ENCODE measurements at places on chromosomes 5 and 9.

DNA sequence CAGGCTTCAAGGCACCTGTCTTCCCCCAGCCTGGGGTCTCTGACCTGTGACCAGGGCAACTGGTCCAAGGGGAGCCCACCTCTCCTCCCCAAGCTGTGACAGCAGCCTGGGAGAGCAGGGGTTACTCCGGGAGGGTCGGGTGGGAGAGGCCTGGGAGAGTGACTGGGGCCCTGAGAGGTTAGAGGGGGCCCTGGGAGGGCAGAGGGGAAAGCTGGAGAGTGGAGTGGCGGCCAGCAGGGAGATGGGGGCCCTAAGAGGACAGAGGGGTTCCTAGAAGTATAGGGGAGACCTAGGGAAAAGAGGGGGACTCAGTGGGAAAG, 302 bp downstream of the LCN9 start:
- no peak for DNase-seq

- no peak for DNase-seq
Measured at GRCh38 chr5:101663543-101663942, 632.5 kb downstream of the SLCO4C1 start.

GRCh38 chr5:95759005-95759404, 27.9 kb downstream of the RHOBTB3 start:
- DNase-seq, result no peak

GRCh38 chr5:179275941-179276837, 69.1 kb downstream of the ADAMTS2 start:
- no peak for DNase-seq

- DNase-seq, result no peak
Measured at GRCh38 chr5:166909040-166909439, 1382.4 kb upstream of the WWC1 start.

DNA sequence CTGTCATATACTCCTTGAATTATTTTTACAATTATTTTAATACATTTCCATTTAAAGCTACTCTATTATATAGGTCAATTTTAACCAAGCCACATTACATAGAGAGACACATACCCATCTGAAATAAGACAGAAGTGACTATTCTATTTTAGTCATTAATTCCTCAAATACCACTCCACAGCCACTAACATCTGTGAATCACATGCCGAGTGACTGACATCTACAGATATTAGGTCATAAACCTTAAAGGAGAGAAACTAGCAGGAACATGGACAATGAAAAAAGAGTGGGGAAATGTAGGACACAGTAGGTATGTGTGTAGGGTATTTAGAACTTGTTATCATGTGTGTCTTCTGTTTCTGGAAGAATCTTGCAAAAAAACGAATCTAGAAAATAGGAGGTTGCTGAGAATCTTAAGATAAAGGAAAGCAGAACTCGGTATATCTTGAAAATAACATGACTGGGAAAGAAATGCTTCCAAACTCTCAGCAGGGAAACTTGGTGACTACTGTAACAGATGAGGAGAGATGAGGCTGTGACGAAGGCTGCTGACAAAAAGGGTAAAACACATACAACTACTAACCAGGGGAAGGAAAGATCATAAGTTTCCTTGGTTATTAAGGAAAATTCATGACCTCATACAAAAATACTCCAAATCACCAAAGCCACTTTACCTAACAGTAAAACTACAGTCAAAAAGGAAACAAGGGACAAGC, 84.6 kb downstream of the PLPP1 start:
- DNase-seq, result no peak

GRCh38 chr5:161539016-161539415, 7.5 kb downstream of the GABRB2 start:
- no peak for DNase-seq

- no peak for DNase-seq
Measured at GRCh38 chr5:175700991-175701390, 43.1 kb downstream of the HRH2 start.

DNA sequence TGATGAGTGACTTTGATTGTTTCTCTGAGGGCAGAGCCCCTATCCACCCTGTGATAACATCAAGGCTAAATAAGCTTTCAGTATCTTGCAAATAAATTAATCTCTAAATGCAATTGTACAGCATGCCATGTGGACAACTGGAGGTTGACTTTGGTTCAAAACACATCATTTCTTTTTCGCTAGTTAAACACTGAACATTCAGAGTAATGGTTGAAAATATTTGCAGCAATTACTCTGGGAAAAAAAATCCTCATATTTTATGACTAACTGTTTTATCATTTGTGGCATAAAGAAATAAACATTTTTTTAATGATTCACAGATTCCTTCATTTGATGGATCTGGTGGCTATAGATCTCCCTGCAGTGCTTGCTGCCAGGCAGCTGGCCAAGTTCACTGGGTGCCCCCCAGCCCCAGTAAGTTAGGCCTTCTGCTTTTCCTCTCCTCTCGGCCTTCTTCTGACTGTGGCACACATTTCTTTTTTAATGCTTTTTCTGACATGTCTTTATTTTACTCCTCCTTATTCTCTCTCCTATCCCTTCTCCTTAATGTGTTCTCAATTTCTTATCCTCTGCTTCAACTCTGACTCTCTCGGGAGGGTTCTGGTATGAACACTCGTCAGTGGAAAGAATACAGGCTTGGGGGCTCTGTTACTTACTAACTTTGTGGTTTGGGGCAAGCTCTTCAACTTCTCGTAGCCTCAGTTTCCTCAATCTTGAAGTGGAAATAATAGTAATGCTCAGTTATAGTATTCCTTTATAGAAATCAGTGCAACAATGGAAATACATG, 69.6 kb downstream of the ADAMTSL1 start:
- no peak for DNase-seq

DNA sequence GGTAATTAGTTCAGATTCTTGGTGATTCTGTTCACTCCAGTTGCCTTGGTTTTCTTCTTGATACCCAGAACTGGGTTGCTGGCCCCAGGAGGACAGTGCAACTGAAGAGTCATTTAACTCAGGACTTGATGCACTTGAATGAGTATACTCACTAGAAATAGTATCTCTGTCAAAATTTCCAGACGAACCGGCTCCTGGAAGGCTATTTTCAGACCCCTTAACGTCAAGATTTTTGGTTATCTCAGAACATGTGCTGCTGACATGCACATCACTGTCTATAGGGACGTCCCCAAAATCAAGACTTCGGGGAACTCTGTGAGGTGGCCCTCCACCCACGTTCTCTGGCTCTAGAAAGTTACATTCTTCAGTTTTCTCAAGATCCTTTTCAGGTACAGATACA, 56.7 kb upstream of the PCA3 start:
- no peak for DNase-seq

DNA sequence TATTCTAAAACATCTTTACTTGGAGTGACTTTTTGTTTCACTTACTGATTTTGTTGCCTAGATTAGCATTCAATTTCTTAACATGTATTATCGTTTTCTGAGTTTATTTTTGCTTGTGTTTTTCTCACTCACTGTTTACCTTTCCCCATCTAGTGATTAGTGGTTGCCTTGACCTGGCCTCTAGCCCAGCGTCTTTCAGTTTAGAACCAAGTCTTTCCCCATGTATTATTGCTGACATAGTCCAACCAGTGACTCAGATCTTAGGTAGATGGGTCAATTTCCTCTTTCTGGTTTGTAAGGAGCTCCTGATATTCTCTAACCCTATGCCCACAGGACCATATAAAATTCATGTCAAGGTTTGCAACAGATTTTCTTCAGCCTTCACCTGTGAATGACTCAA, 135.5 kb downstream of the PRR16 start:
- no peak for DNase-seq

DNA sequence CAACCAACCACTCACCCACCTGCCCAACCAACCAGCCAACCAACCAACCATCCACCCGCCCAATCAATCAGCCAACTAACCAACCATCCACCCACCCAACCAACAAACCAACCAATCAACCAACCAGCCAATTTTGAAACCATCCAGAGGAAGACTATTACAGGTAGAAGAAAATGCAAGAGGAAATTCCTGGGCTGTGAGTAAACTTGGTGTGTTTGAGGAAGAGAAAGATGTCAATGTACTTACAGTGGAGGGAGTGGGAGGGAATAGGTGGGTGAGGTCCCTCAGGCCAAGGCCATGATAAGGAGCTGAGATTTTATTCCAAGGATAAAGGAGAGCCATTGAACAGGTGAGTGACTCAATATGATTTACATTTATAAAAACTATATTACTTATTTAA, 30.4 kb downstream of the C9orf57 start:
- no peak for DNase-seq

DNA sequence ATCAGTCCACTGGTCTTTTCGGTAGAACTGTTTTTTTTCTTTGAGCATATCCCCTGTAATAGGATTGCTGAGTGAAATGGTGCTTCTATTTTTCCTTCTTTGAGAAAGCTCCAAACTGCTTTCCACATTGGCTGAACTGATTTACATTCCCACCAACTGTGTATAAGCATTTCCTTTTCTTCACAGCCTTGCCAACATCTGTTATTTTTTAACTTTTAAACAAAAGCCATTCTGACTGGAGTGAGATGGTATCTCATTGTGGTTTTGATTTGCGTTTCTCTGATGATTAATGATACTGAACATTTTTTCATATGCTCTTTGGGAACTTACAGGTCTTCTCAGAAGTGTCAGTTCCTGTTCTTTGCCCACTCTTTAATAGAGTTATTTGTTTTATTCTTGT, 764.7 kb downstream of the MTRR start:
- DNase-seq, result no peak

DNA sequence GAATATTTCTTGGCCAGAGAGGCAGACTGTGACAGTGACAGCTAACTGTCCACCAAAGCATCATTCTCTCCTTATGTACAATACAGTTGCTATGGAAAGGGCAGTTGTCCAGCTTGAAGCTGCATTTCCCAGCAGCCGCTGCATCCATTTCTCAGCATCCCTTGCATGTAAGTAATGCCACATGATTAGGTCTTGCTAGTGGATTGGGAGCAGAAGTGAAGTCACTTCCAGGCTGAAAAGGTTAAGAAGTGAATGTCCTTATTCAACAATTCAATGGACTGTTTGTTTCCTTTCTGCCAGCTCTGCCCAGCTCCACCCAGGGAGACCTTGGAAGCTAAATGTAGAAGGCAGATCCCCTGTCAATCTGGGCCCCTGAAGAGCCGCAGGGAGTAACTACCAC, 26.1 kb upstream of the RETREG1 start:
- no peak for DNase-seq

- no peak for DNase-seq
Measured at GRCh38 chr5:146238973-146239372, 35.6 kb downstream of the RBM27 start.

- DNase-seq, result no peak
Measured at GRCh38 chr5:157468293-157468965, 8.4 kb downstream of the NIPAL4 start.

- DNase-seq, result no peak
Measured at GRCh38 chr9:29211580-29212396, 1638.5 kb upstream of the C9orf72 start.

- DNase-seq, result no peak
Measured at GRCh38 chr9:93890436-93890935, 64.7 kb downstream of the BARX1 start.

DNA sequence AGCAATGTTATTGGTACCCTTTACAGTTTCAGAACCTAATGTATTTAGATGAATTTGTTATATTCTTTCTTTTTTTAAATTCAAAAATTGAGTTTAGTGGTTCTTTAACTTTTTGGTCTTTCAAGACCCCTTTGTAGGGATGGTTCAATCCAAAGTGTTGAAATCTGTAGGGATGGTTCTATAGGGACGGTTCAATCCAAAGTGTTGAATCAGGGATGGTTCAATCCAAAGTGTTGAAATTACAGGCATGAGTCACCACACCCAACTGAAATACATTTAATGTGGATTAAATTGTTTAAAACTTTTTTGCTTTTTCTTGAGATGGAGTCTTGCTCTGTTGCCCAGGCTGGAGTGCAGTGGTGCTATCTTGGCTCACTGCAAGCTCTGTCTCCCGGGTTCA, 30.6 kb downstream of the SNX2 start:
- DNase-seq, result no peak

DNA sequence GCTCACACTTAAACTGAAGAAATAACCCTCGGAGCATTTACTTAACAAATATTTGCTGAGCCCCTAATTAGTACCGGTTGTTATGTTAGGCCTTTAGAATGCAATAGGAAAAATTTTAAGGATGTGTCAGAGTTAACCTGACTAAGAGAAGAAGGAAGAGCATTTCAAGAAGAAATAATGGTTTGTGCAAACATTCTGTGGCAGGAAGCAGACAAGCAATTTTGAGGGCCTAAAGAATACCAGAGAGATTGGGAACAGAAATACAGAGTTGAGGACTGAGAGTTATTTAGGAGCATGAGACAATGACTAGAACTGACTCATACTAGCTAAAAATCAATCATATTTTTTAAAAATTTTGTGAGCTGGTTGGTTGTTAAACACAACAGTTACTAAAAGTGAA, 218.8 kb downstream of the PRR16 start:
- no peak for DNase-seq

- DNase-seq, result no peak
Measured at GRCh38 chr9:5435912-5436311, 1.8 kb downstream of the PLGRKT start.

GRCh38 chr9:95047452-95048224, 269.9 kb downstream of the FANCC start:
- DNase-seq, result no peak

DNA sequence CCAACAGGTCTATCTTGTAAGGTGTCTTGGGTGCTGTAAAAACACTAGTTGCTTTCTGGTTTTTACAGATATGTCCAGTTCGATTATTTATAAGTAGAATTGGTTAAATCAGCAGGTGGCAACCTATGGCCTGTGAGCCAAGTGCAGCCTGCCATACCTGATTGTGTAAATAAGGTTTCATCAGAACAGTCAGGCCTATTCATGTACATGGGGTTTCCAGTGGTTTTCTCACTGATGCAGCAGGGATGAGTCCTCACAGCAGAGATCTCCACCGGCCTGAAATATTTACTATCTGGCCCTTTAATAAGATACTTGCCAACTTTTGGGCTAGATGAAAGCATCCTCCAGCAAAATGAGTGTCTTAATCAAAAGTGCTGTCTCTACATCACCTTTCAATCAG, 132.9 kb upstream of the ICE1 start:
- DNase-seq, result no peak

DNA sequence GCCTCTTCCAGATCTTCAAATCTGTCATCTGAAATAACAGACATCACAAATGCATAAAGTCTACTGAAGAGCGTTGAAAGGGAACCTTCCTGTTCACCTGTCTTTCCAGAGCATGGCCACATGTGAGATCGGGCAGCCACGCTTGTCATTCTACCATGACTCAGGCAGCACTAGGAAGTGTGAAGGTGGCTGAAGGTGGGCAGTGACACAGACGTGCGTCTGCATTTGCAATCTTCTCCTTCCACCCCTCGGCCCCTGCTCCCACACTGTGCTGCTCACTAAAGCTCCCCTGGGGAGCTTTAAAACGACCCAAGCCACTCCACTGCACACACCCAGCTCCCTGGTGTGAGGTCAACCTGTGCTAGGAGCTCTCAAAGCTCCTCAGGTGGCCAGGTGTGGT, 2.5 kb downstream of the ENTR1 start:
- no peak for DNase-seq

- no peak for DNase-seq
Measured at GRCh38 chr5:53368966-53369605, 111.3 kb upstream of the FST start.

GRCh38 chr9:97349400-97349799, 41.9 kb downstream of the CCDC180 start:
- DNase-seq, result no peak
